ENCODE measurements at places on chromosomes 2 and 18. TPM values are rescaled to one million over a fixed set of nuclear protein-coding genes. Genes with fewer than 3 reads are reported as not detected.

Gene CD8B2
- total RNA-seq: not detected

Gene NGEF
- 17.8 TPM for total RNA-seq

Gene COL6A3
- total RNA-seq: 0.69 TPM

Gene AKAIN1
- not detected for total RNA-seq

Gene LHCGR
- not detected for total RNA-seq

Gene TMEM247
- total RNA-seq: not detected

Gene INHA
- 1.2 TPM for total RNA-seq

Gene THUMPD2
- 13.7 TPM for total RNA-seq

Gene PTPRN
- total RNA-seq: not detected

DNA sequence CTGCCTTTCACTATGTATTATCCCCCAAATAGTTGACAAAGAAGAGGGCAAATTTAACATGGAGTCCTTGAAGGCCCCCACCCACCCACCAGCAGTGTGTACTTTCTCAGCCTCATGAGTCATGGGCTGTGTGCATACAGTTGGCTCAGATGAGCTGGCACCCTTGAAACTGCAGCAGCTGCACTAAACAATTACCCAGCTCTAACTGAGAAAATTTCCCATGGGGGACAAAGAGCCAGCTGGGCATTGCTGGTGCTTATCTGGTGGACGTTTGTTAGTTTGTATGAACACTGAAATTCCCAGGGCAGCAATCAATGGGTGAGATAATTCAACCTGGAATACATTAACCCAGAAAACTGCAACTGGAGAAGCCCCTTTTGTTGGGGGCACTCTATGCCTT, 131.7 kb downstream of the GCA start:
- no peaks in the 10 kb centered on the region for H3K36me3 ChIP-seq
- H3K27ac ChIP-seq: no peak overlapping the region
- no peak for DNase-seq
- H3K4me1 ChIP-seq: no peaks in the 10 kb centered on the region

DNA sequence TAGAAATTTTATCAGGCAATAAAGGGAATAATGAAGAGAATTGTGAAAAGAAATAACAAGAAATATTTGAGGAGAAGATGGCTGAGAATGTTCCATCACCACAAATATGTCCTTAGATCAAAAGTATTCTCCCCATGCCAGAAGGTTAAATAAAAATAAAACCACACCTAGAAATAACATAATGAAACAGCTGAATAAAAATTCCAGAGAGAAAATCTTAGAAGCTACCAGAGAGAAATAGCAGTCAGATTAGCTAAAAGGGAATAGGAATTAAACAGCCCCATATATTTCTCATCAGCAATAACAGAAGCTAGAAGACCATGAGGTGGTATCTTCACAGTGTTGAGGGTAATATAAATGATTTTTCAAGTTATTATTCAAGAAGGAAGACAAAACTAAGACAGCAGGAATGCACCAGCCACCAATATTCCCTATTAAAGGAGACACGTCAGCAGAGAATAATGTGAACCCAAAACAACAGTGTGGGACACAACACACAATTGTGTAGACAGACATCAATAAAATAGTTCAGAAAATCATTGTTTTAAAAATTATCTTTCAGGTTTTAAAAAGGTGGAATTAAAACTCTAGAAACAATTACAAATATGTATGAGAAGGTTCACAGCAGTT, 82.0 kb upstream of the NEDD4L start:
- no peak overlapping the region for H3K27ac ChIP-seq
- H3K27me3 ChIP-seq: no peaks in the 10 kb centered on the region
- H3K36me3 ChIP-seq: no peaks in the 10 kb centered on the region
- no peak overlapping the region for H3K4me3 ChIP-seq

- no peak for DNase-seq
- H3K4me1 ChIP-seq: no peaks in the 10 kb centered on the region
- H3K36me3 ChIP-seq: no peaks in the 10 kb centered on the region
- no peaks in the 10 kb centered on the region for H3K27me3 ChIP-seq
- H3K4me3 ChIP-seq: no peak overlapping the region
These were observed 42.2 kb upstream of the ARHGAP15 start for GRCh38 chr2:143087033-143087432.

DNA sequence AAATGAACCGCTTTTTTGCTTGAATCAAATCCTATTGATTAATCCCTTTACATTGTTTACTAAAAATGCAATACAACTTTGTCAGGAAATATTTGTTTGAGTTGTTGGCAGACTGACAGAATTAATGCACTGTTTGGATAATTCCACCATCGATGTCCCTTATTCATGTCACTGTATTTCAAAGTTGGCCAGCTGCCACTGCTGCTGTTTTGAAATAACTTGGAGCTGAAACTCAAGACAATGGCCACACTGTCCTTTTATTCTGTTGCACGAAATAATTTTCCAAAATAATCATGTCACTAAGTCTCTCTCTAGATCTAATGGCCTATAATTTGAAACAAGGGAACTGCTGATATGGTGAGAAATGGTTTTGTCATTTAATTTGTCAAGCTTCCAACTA, 55.2 kb upstream of the PAX3 start:
- H3K4me1 ChIP-seq: no peaks in the 10 kb centered on the region
- no peak overlapping the region for H3K27ac ChIP-seq
- no peak overlapping the region for H3K4me3 ChIP-seq
- no peaks in the 10 kb centered on the region for H3K36me3 ChIP-seq

- no peak for DNase-seq
- no peaks in the 10 kb centered on the region for H3K27me3 ChIP-seq
- peak overlapping the region; percentile 91 for H3K27ac ChIP-seq
These were observed 26.9 kb downstream of the GALM start for GRCh38 chr2:38692636-38693318.

DNA sequence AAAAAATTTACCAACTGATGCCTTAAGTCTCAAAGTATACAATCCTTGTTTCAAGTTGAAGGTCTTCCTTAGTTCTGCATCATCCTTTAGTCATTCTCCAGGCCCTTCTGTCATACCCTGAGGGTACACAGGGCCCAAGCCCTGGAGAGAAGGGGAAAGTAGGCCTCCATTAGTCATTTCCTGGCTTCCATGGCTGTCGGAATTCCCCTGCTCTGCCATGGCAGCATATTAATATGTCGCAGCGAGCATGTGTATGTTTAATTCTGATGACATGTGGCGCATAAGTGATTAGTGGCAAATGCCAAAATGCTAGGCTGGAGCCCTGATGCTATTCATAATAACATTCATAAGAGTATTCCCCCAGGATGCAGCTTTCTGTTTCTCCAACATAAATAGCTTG, 22.1 kb downstream of the GPR39 start:
- H3K27ac ChIP-seq: peak overlapping the region; percentile 92
- peak; percentile 94 for DNase-seq
- H3K4me1 ChIP-seq: peaks cover 49% of the 10 kb centered on the region
- no peaks in the 10 kb centered on the region for H3K36me3 ChIP-seq
- peak overlapping the region; percentile 30 for H3K4me3 ChIP-seq
- H3K27me3 ChIP-seq: no peaks in the 10 kb centered on the region

DNA sequence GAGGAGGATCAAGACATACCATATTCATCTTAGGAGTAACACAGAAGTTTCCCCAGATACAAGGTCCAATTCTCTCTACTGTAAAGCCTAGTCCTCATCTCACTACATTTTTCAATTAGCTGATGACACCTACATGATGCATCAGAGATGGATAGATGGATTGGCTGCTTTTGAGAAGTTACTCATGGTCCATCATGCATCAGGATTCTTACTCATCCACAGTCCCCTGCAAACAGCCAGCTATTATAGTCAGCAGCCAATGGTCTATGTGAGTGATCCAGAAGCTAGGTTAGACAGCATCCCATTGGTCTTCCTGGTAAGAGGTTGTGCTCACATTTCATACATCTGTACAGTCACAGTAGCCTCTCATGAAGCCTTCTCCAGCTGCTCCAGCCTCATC, 154.5 kb upstream of the NRP2 start:
- no peaks in the 10 kb centered on the region for H3K4me1 ChIP-seq
- no peak overlapping the region for H3K27ac ChIP-seq
- no peak for DNase-seq
- no peak overlapping the region for H3K4me3 ChIP-seq
- H3K27me3 ChIP-seq: no peaks in the 10 kb centered on the region

GRCh38 chr2:241334813-241335212, 19.1 kb downstream of the SEPTIN2 start:
- H3K27ac ChIP-seq: no peak overlapping the region
- no peaks in the 10 kb centered on the region for H3K4me1 ChIP-seq
- H3K36me3 ChIP-seq: peaks cover 40% of the 10 kb centered on the region
- no peaks in the 10 kb centered on the region for H3K27me3 ChIP-seq
- no peak overlapping the region for H3K4me3 ChIP-seq

GRCh38 chr2:151150331-151151320, 111.0 kb downstream of the RBM43 start:
- no peak overlapping the region for H3K4me3 ChIP-seq
- H3K27me3 ChIP-seq: no peaks in the 10 kb centered on the region
- no peaks in the 10 kb centered on the region for H3K36me3 ChIP-seq
- H3K27ac ChIP-seq: no peak overlapping the region

GRCh38 chr2:232699110-232699509, 2.0 kb downstream of the GIGYF2 start:
- H3K4me1 ChIP-seq: peaks cover 26% of the 10 kb centered on the region
- DNase-seq: no peak
- peak overlapping the region; percentile 93 for H3K27ac ChIP-seq
- H3K27me3 ChIP-seq: no peaks in the 10 kb centered on the region

DNA sequence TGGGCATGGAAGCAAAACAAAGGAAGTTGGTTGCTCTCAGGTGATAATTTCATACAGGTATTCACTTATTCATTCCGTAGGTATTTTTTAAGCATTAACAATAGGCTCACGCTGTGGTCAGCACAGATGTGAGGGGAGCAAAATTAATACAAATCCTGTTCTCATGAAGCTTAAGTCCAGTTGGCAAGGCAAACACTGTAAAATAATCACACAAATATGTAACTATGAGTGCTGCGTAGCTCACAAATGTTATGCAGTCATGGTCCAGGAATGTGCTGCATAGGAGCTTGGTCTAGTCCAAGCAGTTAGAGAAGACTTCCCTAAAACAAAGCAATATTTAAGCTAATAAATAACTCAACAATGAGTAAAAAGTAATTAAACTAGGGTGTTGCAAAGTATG, 23.9 kb downstream of the SP5 start:
- peak; percentile 35 for DNase-seq
- no peaks in the 10 kb centered on the region for H3K36me3 ChIP-seq
- H3K27ac ChIP-seq: no peak overlapping the region
- no peak overlapping the region for H3K4me3 ChIP-seq
- peaks cover 5% of the 10 kb centered on the region for H3K4me1 ChIP-seq
- H3K27me3 ChIP-seq: no peaks in the 10 kb centered on the region

DNA sequence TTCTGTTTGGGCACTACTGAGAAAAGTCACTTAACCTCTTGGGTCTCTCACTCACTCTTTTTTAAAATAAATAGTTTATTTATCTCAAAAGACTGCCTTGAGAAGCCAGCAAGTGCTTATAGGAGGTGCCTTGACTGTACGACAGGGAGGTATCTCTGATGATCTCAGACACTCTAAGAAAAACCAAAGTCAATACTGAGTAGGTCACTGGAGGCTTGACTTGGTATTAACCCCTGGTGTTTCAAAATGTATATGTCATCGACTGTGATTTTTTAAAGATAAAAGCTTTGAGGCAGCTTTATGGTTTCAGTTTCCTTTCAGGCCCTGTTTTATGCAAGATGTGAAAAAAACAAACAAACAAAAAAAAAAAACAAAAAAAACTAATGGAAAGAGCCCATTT, 33.7 kb downstream of the MREG start:
- H3K36me3 ChIP-seq: no peaks in the 10 kb centered on the region
- peak; percentile 62 for DNase-seq
- H3K27me3 ChIP-seq: no peaks in the 10 kb centered on the region
- 0 out of 2 replicates have a peak overlapping the region, but pooled peaks have one; percentile 31 for H3K27ac ChIP-seq
- peaks cover 20% of the 10 kb centered on the region for H3K4me1 ChIP-seq

- no peaks in the 10 kb centered on the region for H3K4me1 ChIP-seq
- no peak overlapping the region for H3K27ac ChIP-seq
- H3K36me3 ChIP-seq: no peaks in the 10 kb centered on the region
- H3K4me3 ChIP-seq: no peak overlapping the region
- H3K27me3 ChIP-seq: peaks cover 2% of the 10 kb centered on the region
- DNase-seq: no peak
These were observed 40.3 kb downstream of the SNTG2 start for GRCh38 chr2:990970-991369.

- DNase-seq: no peak
- H3K4me1 ChIP-seq: no peaks in the 10 kb centered on the region
These were observed 18.4 kb downstream of the DNER start for GRCh38 chr2:229695961-229696360.

DNA sequence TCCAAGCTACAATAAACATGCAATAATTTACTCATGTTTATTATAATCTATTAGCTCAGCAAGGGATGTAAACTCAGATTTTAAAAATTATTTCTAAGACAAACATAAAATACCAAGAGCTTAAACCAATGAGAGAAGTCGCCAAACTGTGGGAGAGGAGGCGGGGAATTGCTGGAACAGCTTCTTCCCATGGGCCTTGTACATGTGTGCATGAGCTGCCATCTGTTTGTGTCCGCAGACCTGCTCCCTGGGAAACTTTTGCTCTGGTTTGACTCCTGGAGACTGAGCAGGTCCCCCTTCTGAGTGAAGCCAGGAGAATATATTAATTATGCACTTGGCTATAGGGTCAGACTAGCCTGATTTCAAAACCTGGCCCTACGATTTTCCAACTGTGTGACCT, 655.9 kb upstream of the SOX11 start:
- no peaks in the 10 kb centered on the region for H3K36me3 ChIP-seq

GRCh38 chr18:75790796-75791195, 363.3 kb upstream of the SMIM21 start:
- H3K4me1 ChIP-seq: no peaks in the 10 kb centered on the region
- no peaks in the 10 kb centered on the region for H3K36me3 ChIP-seq
- H3K27ac ChIP-seq: no peak overlapping the region
- no peak overlapping the region for H3K4me3 ChIP-seq

- no peaks in the 10 kb centered on the region for H3K4me1 ChIP-seq
- no peak for DNase-seq
These were observed 38.4 kb upstream of the NCKAP5 start for GRCh38 chr2:133606616-133607015.

- peaks cover 19% of the 10 kb centered on the region for H3K27me3 ChIP-seq
- H3K27ac ChIP-seq: no peak overlapping the region
- H3K36me3 ChIP-seq: no peaks in the 10 kb centered on the region
- DNase-seq: no peak
- no peaks in the 10 kb centered on the region for H3K4me1 ChIP-seq
- peak overlapping the region; percentile 39 for H3K4me3 ChIP-seq
These were observed 1.4 kb downstream of the C1QL2 start for GRCh38 chr2:119156891-119157773.
